Dorsolateral prefrontal cortex (tissue), 122 donors: ENCODE measurements at places on chromosomes 1 and 21. TPM values are rescaled to one million over a fixed set of nuclear protein-coding genes. Genes with fewer than 3 reads are reported as not detected.

- DNase-seq = no peak
These were observed 509.6 kb downstream of the MRPL39 start for GRCh38 chr21:25097648-25098047.

- DNase-seq = no peak
These were observed 122.0 kb downstream of the PEX14 start for GRCh38 chr1:10596780-10597179.

- no peak for DNase-seq
These were observed 360.9 kb downstream of the RRAGC start for GRCh38 chr1:38498686-38499085.

CHIA gene
- total RNA-seq = not detected

DNA sequence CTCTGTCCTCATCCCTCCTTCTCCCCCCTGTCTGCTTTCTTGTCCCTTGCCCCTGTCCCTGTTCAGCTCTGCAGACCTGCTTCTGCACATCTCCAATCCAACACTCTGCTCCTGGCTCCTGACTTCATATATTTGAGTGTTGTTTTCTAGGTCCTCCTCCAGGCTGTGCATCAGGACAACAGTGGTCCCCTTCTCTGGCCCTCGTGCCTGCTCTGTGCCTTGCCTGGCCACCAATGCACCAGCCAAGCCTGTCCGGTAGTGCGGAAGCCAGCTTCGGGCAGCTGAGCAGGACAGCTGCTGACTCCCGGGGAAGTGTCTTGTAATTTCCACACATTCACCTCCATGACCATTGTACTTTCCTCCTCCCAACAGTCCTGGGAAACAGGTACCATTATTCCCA, 203.4 kb upstream of the RAB4A start:
- DNase-seq = no peak

FCRL2 gene
- total RNA-seq = not detected

LGR6 gene
- 0.25 TPM for total RNA-seq

DNA sequence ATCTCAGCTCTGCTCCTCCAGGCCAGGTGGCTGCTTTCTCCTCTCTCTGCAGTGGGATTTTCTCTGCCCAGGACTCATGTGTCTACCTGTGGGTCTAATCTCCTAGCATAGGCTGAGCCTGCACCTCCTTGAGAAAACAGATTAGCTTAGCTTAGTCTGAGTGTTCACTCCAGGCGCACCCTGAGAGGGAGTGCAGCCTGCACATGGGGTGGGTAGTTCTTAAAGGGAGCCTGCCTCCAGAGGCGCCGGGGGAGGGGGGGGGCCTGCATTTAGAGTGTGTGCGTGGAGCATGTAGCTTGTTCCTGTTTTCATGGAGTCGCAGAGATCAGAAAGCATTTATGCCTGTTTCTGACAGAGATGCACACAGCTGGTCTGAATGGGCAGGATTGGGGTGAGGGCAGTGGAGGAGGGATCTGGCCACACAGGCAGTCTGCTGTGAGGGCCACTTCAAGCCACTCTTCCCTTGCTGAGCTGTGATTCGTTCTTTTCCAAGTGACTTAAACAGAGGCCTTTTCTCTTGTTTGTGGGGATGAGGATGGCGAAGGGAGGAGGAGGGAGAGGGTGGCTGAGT, 45.2 kb downstream of the GALNT2 start:
- peak; percentile 61 for DNase-seq

ADCY10 gene
- total RNA-seq = 8.2 TPM
